K562 (cell line): ENCODE measurements at places on chromosomes 7 and 10. TPM values are rescaled to one million over a fixed set of nuclear protein-coding genes. Genes with fewer than 3 reads are reported as not detected.

DNA sequence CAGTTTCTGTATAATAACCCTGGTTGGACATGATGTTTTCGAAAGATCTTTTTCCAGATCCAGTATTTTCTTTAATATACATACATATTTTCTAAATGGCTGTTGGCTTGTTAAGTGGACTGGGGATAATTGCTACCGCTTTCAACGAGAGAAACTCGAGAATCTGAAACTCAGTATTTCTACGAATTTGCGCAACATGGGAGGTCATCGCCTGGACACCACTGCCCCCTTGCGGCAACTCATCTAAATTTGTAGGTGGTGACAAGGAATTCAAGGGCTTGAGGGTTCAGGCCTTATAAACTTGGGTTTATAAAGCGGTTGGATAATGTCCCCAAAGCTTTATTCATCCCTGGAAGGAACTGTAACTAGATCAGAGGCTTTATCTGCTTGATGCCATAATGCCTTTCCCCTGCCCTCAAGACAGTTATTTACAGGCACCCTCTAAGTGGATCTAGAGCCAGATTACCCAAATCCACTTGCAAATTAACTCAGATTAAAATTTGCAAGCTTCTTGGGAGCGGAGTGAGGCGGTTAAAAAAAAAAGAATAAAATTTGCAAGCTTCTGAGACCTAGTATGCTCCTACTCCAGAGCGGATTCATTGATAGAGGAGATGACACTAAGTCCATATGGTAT lies 21.3 kb upstream of the KCNK18 start:
- peak; percentile 58 for DNase-seq

DNA sequence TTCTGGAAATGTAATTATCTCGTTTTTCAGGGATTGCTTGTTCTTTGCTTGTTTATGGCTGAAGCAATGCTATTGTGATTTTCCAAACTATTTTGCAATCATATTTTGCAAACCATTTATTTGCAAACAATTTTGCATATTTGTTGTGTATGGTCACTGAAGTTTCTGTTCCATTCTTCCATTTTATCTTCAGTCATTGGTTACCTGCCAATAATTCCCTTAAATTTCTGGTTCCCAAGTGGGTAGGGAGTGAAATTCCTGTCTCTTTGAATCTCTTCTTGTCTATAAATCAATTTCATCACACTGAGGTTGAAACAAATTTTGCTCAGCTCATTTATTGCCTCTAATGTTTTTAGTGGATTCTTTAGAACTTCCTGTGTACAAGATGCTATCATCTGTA lies 401.7 kb upstream of the VWC2 start:
- DNase-seq, result no peak

- no peak for DNase-seq
Observed at GRCh38 chr7:36441344-36442022, 51.8 kb downstream of the ANLN start.

DNA sequence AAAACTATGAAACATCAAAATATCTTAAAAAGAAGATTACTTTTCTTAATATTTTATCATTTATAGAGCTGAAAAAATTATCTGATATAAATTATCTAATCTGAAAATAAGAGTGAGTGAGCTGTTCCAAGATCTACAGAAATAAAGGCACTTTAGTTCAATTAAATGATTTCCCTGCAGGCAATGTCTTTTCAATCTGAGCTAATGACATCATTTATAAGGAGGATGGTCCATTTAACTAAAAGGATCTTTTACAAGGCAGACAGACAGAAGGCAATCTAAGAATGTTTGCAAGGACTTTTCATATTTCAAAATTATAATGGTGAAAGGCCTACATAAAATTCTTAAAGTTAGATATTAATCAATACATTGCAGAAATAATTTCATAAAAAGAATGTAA lies 71.8 kb downstream of the SKAP2 start:
- no peak for DNase-seq

LIPJ gene
- not detected in 2 replicates for total RNA-seq

MALSU1 gene
- total RNA-seq, result 100 and 101 TPM in 2 replicates

DNA sequence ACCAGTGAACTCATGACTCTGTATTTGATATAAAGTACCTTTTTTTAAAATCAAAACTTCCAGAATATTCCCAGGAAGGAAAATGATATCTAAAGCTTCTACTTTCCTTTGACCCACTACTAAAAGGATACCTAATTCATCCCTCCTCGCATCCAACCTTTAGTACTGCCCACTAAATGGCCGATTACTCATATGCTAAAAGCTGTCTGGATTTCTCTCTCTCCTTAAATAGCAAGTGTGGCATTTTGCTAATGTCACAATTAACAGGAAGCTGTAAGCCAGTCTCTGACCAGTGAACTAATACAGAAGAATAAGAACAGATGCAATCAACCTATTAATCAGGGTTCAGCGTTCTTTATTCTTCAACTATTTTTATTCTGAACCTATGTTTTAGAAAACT lies 59.0 kb downstream of the DNAJB9 start:
- DNase-seq, result no peak

GRCh38 chr7:88310956-88311674 lies 4.4 kb upstream of the STEAP4 start:
- peak; percentile 10 for DNase-seq

ELMO1 gene
- 5.3 and 5.5 TPM in 2 replicates for total RNA-seq

DNA sequence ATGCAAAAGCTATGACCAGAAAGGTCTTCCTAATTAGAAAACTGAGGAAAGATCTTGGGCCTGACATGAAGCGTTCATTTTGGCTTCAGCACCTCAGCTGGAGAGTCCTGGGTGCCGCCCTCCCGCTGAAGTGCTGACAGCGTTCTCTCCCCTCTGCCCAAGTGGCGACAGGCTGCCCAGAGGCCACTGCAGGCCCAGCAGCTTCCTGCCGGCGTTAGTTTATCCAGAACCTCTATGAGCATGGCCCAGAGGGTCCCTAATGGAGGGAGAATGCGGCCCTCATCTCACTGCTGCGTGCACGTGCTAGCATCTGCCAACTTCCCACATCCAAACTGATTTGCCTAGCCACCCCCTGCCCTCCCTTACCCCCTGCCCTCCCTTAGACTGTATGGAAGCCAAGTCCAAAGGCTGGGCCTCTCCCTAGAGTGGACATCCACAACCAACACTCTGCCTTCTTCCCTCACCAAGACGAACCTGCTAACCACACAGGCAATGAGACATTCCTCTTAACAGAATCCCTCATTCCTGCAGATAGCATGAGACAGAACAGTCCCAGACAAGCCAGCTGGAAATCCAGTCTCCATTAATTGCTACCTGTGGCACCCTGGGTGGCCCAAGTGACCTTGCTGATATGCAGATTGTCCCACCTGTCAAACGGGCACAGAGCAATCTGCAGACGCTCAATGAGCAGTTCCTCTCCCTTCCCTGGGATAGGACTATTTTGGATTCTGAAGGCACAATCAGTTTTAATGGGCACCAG lies 108.4 kb downstream of the C10orf90 start:
- DNase-seq, result no peak

DNA sequence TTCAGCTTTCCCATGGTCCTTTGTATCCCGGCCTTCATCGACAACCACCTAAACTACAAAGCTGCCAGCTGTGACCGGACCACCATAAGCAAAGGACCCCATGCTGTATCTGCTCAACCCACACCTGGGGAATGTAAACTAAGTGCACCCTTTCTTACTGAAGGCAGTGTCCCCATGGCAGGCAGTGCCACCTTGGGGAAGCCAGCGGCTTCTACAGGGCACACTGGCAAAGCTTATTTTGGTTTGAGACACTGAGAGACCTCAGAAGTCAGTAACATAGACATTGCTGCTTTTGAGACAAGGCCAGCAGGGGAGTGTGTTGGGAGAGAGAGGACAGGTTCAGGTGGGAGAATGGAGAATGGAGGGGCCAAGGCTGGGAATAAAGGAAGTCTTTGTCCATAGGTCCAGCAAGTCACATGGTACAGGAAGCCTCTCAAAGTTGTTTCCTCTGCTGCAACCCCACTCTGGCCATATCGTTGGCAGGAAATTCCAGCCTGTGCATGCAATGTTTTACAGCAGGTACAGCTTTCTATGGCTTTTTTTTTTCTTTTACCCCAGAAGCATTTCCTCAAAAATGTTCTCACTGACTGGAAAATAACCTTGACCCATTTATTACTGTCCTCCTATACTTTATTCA lies 85.9 kb upstream of the NPVF start:
- no peak for DNase-seq

DNA sequence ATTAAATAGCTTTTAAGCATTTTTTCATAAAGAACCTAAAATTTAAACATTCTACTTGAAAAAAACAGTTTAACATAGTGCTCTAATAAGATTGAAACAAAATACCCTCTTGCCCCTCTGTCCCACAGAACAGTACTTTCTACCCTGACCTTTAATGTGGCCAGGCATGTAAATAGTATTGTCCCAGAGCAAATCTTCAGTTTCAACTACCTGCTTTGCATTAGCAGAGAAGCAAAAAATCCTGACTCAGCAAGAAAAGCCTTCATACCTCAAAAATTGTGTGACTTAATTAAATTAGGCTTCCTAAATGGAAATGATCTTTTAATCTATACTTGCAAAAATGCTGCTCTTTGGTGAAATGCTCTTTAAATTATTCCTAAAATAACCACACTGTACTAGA lies 237.4 kb upstream of the AOAH start:
- DNase-seq, result no peak

DNA sequence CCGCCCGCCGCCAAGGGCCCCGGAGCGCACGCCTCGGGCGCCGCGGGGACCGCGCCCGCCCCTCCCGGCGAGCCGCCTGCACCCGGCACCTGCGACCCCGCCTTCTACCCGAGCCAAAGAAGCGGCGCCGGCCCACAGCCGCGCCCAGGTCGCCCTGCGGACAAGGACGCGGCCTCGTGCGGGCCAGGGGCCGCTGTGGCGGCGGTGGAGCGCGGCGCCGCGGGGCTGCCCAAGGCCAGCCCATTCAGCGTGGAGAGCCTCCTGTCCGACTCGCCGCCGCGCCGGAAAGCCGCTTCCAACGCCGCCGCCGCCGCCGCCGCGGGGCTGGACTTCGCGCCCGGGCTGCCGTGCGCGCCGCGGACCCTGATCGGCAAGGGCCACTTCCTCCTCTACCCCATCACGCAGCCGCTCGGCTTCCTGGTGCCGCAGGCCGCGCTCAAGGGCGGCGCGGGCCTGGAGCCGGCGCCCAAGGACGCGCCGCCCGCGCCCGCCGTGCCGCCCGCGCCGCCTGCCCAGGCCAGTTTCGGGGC lies 3.5 kb downstream of the UNCX start:
- DNase-seq, result no peak
